Peyer's patch (tissue), 4 donors: ENCODE measurements at places on chromosomes 1 and 21.
A peak's percentile ranks its signal among the peaks of the same experiment; 100 is the strongest.

GRCh38 chr1:71080230-71080738 is 551 bp downstream of the ZRANB2 start:
- no peak for DNase-seq

- no peak for DNase-seq
These were observed 6.7 kb upstream of the IVL start for GRCh38 chr1:152901631-152902030.

DNA sequence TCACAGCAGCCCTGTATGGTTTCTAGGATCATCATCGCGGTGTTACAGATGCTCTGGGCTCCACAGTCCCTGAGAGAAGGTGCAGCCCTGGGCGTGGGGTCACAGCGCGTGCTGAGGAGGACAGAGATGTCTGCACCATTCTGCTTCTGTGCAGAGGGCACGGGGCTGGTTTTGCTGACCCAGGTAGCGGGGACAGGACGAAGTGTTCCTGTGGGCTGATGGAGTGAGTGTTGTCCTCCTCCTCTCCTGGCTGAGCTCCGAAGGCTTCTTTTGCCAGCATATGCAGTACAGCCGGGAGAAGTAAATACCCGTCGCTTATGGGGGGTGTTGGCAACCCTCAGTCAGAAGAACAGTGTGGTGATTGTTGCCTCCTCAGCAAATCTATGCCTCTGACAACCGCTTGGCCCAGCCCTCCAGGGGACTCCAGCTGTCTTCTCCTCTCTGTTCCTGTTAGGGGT is 101.5 kb downstream of the DDX20 start:
- DNase-seq: no peak

GRCh38 chr1:12245116-12245515 is 15.3 kb downstream of the VPS13D start:
- DNase-seq: no peak

DNA sequence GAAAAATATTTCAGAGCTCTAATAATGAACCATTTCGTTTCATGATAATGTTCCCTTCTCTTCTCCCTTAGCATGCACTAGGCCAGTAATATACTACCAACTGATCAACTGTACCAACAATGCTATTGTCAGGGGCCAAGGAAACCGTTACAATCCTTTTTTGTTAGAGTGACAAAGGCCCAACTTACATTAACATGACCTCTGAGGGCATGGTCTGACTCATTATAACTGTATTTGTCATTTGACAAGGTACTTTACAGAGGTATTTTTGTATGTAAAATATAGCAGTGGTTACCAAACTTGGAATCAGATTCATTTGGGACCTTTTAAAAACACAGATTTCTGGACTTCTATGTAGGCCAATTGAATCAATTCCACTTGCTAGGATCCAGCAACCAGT is 102.6 kb upstream of the RRP15 start:
- no peak for DNase-seq

- DNase-seq: no peak
These were observed 113.3 kb downstream of the KIAA0319L start for GRCh38 chr1:35443768-35444518.

DNA sequence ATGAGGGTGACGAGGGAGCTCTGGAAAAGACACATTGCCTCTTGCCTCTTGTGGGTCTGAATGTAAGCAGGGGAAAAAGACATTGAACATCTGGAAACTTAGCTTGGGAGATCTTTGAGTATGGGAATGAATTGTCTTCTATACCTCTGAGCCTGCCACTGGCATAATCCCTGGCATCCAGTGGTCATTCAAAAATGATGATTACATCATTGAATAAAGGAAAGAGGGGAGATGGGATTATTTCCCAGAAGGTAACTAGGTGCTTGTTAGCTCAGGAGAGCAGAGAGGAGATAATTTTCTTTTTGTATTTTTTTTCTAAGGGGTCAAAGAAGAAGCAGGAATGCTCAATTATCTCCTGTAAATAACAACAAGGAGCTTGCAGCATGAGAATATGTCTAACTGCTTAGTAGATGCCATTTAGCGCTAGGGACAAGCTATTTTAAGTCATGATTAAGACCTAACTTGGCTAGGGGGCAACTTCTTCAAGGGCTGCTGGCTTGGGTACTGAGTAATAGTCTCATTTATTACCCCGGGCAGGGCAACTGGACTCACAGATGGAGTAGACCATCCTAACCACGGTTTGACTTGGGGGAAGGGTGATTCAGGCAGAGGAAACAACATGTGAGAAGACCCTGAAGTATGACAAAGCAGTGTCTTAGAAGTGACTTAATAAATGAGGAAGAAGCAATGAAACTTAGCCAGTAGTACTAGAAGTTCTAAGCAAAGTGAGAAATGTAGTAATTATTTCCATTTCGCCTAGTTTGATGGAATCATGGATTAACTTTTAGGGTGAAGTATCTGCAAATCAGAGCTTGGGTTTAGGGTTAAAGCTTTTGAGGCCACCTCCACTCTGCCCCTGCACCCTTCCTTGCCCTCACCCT is 11.0 kb upstream of the XCL2 start:
- DNase-seq: no peak

- no peak for DNase-seq
These were observed 66.4 kb downstream of the PHTF1 start for GRCh38 chr1:113692824-113693431.

DNA sequence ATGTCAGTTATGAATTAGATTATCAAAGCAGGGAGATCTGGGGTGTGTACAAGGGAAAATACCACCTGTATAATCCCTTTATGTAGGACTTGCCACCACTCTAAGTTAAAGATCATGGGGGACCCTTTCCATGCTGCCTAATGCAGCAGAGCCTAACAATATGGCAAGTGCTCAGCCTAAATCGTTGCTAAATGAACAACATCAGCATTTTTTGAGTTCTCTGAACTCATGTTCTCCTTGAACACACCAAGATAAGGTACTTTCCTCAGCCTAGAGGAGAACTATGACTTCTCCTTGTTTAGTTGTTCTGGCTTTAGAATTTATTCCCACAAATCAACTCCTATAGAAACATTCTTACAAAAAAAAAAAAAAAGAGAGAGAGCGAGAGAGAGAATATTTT is 177.0 kb downstream of the DUSP10 start:
- DNase-seq: no peak

DNA sequence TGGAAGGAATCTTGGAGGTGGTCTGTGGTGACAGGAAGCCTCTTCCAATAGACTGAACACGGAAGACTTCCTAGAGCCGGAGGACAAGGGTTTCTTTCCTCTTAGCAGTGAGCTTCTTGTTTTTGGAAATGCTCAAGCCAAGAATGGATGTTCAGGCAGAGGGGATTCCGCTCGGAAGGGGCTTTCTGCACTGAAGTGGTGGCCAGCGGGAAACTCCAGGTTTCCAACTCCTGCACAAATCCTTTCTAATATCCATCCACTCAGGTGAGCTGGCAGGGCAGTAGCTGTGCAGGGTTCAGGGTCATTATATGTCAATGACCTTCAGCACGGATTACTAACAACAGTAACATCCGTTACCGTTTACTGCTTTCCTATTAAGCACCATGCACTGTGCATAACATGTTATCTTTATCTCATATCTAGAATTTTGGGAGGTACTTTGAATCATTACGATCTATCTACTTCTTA is 573 bp upstream of the CPT2 start:
- DNase-seq: no peak

GRCh38 chr1:53256511-53257453 is 18.5 kb upstream of the MAGOH start:
- no peak for DNase-seq

- DNase-seq: no peak
These were observed 68.4 kb upstream of the ATP5PO start for GRCh38 chr21:33984021-33984481.

DNA sequence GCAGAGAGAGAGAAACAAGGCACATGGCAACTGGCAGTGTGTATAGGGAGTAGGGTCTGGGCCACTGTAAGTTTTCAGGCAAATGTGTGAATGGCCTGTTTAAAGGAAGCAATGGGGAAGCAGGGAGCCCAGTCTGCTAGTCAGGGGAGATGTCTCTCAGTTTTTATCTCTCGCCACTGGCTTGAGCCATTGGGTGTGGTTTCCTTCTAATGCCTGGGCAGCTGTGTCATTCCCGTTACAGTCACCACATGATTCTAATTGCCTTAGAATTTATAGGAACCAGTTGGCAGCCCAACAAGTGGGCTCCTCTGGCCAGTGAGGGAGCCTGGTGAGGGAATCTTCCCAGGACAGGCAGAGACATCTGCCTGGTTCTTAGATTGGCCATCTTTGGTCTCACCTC is 182.4 kb downstream of the DISC1 start:
- DNase-seq: no peak

- DNase-seq: no peak
These were observed 30.2 kb downstream of the NCMAP start for GRCh38 chr1:24586119-24586518.

DNA sequence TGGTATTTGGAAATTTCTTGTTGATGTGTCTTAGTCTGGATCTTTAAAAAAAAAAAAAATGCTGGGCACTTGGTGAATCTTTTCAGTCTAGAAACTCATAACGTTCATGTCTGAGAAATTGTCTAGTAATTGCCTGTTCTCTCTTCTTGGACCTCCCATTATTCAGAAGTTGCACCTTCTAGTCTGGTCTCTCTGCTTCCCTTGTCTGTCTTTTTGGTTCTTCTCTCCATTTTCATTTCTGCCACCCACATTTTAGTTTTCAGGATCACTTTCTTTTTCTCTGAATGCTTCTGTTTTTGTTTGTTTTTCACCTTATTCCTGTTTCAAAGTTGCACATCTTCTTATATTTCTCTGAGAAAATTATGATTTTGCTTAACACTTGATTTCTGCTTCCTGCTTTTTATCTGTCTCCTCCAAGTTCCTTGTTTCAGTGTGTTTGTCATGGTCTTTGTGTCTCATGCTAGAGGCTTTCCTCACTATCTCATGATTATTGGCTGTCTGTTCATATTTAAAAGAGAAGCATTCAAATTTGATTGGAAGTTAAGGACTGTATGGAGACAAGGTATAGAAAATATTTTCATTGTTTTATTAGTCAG is 21.3 kb downstream of the BACE2 start:
- no peak for DNase-seq

DNA sequence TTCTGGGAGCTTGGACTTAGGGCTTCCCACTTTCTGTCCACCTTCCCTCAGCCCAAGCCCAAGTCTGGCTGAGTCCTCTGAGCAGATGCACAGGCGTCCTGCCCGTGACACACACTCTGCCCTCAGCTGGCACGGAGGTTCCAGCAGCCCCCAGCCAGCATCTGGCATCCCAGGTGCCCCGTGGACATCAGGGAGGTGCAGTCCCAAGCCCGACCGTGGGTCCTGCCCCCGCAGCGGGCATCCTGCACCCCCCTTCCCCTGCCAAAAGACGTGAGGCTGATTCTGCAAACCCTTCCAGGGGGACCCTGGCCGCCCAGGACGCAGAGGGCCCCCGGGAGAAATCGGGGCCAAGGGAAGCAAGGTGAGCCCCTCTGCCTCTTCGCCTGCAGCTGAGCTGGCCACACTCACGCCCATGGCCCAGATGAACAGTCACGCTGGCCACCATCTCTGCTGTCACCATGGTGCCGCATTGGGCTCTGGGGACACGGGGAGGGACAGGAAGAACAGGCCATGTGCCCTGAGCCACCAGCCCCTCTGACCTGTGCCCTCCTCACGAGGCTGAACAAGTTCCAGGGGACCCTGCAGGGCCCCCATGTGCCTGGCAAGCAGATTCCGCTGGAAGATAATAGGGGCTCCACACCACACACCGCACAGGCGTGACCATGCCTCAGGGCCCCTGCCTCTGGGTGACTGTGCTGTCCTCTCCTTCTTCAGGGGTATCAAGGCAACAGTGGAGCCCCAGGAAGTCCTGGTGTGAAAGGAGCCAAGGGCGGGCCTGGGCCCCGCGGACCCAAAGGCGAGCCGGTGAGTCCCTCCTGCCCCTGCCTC is 20.6 kb downstream of the COL6A2 start:
- peak; percentile 43 for DNase-seq

DNA sequence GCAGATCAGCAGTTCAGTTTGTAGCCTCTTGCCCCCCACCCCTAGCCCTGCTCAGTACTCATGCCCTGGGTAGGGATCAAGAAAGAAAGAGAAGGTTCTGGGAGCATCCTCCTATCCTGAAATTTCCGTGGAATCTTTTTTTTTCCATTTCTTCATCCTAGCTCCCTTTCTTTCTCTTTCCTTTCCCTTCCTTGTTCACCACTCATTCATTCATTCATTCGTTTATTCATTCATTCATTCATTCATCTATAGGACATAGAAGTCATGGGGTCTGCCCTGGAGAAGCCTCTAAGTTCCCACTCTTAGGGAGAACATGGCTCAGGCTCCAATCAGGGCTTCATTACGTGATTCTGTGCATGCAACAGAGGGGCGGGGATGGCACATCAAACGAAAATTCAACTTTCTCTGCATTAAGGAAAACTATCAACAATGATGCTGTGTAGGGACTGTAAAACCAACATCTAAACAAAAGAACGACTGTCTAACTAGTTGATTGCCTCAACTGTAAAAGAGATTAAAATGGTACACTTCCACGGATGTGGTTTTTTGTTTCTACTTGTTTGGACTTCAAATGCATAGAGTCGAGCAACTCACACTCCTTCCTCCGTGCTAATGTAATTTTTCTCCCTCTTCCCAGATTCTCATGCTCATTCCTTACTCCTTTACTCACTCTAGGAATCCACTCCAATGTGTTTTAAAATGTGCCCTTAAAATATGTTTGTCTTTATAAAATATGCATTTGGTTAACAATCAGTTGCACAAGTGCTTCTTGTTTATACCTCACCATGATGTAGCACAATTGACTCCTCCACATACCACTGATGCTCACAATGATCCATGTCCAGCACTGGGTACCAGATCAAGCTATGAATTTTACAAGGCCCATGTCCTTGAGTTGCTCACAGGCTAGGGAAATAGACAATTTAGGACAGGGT is 101.2 kb upstream of the SLC2A1 start:
- no peak for DNase-seq

- DNase-seq: peak; percentile 73
These were observed 51.5 kb upstream of the VAV3 start for GRCh38 chr1:108016451-108016920.
